NCI-H1105 treated with DMSO at 0.1 percent for 48 hours (cell line): ENCODE measurements at places on chromosomes 2 and 18.

DNA sequence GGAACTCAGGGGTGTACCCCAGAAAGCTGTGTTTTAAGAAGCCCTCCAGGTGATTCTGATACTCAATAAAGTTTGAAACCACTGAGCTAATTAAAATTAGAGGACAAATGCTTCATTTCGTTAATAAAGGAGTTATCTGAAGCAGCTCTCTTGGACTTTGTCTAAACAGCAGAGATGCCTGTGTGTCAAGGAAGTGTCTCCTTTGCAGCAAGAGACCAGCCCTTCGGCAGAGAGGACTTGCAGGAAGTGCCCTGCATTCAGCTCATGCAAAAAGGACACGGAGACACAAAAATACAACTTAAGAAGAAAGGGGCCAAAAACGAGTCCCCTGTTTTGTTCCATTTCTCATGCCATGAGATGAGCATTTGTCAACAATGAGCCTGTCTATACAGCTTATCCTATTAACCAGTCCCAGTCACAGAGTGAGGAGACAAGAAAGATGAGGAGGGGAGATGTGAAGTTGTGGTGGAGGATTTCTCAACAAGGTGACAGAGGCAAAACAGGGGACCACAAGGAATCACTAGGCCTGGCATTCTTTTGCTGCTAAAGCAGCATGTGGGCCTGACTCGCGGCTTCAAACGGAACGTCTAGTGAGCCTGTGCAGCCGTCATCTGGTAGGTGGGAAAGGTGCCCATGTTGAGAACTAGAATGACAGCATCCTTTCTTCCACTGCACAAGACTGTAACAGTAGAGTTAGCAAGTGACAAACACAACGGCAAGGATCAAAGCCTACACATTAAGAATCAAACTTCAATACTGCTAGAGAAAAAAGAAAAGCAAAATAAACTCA, 152.3 kb downstream of the ANTXR1 start:
- DNase-seq = no peak

- no peak for DNase-seq
Measured at GRCh38 chr2:31428001-31428418, 13.5 kb upstream of the XDH start.

DNA sequence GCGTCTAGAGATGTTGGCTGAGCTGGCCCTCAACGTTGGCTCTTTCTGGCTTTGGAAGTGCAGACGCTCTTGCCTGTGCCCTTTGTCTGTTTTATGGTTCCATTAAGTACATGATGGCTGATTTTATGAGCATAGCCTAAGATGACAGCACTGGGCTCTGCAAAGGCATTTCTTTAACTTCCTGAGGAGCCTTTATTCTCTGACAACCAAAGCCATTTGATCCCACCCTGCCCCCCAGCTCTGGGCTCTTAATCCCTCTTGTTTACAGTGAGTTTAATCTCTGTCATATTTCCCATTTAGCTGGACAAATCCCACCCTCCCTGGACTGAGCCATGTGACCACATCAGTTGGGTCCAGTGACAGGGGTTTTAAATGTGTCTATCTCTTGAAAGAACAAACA, 195.9 kb downstream of the ACKR3 start:
- DNase-seq = no peak

DNA sequence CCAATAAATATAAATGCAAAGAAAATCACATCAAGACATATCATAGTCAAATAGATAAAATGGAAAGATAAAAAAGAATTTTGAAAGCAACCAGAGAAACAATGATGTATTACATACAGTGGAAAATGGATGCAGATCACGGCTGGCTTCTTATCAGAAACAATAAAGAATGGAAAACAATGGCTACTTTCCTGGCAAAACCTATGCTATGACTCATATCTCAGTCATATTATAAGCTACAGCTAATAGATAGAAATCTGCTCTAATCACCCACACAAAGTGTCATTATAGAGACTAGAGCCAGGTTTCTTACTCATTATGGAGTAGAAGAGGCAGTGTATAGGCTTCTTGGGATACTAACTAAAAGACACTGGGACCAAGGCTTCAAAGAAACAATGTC, 93.5 kb upstream of the TACR1 start:
- no peak for DNase-seq

DNA sequence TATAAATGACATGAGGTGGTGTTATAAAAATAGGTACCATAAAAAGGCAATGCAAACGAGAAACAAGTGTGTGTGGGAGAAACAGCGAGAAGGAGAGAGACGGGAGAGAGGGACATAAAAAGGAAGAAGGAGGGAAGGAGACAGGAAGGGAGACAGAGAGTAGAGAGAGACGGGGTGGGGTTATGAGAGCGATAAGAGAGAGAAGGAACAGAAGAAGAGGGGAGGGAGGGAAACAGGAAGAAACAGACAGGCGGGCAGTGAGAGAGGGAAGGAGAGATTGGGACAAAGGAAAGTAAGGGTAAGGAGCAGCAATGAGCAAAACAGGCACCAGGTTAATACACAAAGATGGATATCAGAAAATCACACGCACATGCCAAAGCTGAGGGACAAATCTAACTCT, 83.7 kb downstream of the TGFA start:
- DNase-seq = no peak

- peak; percentile 28 for DNase-seq
Measured at GRCh38 chr2:202636213-202636513, 1.4 kb downstream of the FAM117B start.

DNA sequence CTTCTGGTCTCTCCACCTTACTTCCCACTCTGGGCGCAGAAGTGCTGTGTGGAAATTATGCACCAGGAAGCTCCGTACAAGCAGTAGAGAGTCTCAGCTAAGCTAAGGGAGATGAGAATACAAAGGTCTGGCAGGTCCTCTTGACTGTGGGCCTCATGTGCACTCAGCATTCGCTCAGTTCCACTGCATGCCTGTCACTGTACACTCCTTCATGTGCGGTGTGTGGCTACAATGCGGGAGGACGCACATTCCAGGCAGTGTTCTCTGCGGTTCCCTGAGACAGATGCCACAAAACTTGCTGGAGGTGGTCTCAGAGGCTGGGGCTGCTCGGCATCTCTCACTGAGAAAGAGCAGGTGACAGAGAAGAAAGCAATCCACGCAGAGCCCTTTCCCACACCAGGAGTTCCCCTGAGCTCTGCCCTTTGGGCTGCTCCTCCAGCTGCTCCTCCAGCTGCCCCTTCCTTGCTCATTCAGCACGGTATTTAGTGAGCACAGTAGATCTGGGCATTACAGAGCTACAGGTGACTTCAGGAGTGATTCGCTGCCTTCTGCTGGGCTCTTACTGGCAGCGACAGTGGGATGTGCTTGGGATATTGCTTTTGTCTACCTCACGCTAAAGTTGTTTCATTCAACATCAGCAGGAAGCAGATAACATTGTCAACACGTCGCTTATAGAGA, 176.6 kb downstream of the SH3RF3 start:
- no peak for DNase-seq

- no peak for DNase-seq
Measured at GRCh38 chr2:230209422-230210051, 10.2 kb downstream of the SP110 start.

DNA sequence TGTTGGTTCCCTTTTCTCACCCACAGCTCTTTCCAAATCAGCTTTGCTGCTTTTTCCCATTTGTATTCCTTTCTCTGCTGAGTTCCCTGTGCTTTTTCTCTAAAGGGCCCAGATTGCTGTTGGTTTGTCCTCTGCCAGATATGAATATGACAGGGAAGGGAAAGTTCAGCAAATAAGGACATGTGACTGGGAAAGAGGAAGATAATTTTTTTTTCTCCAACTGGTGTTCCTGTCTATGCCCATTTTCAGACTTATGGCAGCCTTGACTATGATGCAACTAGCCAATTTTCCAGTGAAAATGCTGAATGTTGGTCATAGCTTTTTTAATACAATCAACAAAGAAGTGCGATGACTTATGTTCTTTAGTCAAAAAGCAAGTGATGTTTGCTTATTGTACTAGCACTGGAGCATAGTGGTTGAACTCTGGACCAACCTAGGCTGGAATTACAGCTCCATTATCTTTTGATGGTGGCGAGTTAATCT, 7.7 kb downstream of the MDH1 start:
- DNase-seq = no peak

- no peak for DNase-seq
Measured at GRCh38 chr2:55119711-55120487, 69.6 kb upstream of the RTN4 start.

GRCh38 chr18:75105551-75106254, 103.2 kb downstream of the PTGR3 start:
- no peak for DNase-seq

DNA sequence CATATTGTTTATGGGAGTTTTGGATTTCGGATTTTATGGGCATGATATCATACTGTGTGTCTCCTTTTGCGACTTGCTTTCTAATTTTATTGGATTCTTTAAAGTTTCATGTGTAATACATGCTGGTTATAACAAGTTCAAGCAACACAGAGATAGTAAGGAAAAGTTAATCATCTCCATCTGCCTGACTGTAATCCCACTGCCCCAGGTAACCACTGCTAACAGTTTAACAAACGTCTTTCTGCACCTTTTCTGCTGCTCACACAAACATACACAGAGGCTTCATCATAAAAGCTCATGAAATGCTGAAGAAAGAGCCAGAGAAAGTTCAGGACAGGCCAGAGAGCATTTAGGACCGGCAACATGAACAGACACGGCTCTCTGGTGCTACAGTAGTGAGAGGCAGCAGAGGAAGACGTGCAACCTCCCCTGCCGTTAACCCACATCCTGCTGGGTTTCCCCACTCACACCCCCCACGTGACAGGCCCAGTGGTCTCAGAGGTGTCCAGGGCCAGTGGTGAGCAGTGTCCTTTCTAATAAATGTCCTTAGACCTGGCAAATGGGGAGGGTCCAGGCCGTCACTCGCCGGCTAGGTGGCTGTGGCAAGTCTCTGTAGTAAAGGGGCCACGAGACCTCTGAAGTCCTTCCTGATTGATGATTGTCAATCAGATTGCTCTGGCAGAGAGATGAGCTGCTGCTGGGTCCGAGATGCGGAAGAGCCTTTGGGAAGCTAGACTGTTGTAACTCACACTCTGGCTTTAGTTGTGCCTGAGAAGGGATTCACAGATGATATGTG, 43.0 kb upstream of the SLC1A4 start:
- no peak for DNase-seq

DNA sequence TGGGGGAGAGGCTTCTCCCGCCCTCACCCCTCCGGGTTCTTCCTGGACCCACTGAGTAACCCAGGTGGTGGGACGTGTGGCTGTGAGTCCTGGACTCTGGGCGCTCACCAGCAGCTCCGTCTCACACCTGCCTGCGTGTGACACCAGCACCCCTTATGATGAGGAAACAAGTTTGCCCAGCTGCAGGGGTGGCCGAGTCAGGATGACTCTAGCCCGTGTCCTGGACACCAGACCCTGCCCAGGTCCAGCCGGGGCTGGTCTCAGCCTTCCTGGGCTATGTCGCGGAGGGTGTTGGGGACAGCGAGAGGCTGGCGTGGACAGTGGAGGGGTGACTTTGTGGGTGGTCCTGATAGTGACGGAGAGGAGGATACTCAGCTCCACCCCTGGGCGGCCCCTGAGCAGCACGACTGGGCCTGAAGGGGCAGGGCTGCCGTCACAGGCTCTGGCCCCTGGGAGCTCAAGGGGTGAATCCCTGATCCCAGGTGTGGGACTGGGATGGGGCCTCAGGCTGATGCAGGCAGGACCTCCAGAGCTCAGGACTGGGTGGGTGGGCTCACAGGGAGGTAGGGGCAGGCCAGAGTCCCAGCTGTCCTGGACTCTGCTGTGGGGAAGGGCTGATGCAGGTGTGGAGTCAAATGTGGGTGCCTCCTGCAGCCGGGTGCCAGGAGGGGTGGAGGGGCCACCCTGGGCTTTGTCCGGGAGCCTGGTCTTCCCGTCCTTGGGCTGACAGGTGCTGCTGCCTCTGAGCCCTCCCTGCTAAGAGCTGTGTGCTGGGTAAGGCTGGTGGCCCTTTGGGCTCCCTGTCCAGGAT, 3.7 kb downstream of the GPR35 start:
- no peak for DNase-seq

DNA sequence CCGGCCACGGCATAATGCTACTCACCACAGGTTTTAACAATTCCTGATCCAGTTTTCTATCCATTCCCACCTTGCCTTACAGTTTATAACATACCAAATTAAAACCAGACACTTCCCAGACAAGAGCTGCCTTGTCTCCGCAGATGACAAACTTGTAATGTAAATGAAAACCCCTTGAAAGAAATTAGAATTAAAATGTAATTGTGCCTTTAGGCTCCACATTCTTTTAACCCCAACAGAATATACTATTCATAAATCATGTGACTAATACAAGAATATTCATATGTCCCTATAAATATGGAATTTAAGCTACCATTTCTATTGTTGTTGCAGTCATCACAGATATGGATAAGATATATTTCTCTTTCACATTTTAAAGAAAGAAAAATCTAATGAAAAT, 69.9 kb upstream of the ZBTB14 start:
- DNase-seq = no peak

DNA sequence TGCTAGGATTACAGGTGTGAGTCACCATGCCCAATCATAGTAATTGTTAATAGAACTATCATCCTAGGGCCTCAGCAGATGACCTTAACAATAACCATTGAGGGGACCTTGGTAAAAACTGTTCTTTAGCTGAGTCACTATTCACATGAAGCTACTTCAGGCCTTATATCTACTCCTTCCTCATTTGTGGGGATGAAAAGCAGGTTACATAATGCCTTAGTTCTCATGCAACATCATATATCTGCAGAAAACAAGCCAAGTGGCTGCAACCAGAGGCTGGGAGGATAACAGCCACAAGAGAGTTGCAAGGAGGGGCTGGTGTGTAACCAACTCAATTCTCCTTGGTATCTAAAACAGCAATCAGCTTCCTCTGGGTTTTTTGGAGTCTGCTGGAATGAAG, 445.4 kb downstream of the NBAS start:
- no peak for DNase-seq

- DNase-seq = no peak
Measured at GRCh38 chr18:28541276-28541930, 364.5 kb upstream of the CDH2 start.

DNA sequence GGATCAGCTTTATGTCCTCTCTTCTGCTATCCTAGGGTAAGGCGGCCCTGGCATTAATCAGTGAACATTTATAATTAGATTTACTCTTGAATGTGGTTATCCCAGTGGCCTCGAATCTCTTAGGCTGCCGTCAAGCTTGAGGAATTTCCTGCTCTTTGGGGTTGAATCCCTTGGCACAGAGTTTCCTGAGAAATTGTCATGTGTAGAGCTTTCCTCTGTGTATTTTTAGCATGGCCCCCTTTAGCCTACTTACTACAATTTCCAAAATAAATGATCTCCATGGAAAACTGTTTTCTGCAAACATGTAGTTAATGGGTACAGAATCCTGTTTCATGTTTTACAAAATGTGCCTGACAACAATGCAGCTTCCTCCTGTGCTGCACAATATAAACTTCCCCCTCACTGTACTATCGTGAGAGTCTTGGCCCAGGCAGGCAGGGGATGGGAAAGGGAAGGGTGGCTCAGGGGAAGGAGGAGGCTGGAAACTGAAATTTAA, 18.1 kb downstream of the NCAPH start:
- no peak for DNase-seq

DNA sequence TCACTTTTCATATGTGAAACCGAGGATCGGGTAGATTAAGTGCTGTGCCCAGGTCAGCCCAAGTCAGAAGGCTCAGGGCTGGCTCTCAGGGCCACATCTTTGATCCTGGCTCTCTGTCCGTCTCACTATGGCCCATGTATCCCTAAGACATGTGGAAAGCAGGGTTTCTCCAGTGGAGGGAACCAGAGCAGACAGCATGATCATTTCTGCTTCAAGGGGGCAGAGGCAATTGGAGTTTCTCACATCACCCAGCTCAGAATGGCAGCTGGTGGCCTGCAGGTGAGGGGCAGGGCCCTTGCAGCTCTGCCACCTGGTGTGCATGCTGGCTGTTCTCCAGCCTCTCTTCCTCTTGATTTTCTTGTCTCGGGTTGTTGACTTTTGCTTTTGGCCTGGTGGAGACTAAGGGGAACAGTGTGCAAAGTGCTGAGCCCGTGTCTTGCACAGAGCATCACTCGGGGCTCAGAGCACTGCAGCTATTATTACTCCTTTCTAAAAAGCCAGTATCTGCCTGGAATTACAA, 27.0 kb downstream of the LDLRAD4 start:
- DNase-seq = peak; percentile 85
